Lower lobe of right lung (tissue), 2 donors: ENCODE measurements at places on chromosomes 6 and 20.
A peak's percentile ranks its signal among the peaks of the same experiment; 100 is the strongest.

GRCh38 chr6:170292407-170293158 lies 1.7 kb upstream of the DLL1 start:
- no peak for DNase-seq
- peak overlapping the region; percentile 8 for H3K4me3 ChIP-seq
- peaks cover 4% of the 10 kb centered on the region for H3K36me3 ChIP-seq
- H3K4me1 ChIP-seq: peaks cover 73% of the 10 kb centered on the region

DNA sequence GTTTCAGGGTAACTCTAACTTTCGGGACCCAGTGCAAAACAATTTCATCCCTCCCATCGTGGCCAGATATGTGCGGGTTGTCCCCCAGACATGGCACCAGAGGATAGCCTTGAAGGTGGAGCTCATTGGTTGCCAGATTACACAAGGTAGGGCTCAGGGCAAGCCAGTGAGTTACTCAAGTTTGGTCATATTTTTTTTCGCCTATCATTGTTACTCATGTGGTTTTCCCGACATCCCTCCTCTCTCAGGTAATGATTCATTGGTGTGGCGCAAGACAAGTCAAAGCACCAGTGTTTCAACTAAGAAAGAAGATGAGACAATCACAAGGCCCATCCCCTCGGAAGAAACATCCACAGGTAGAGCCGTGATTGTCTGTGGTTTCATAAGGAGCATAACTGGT lies 58.2 kb downstream of the DCBLD1 start:
- H3K27me3 ChIP-seq: no peaks in the 10 kb centered on the region
- no peak for DNase-seq
- H3K4me1 ChIP-seq: no peaks in the 10 kb centered on the region
- H3K36me3 ChIP-seq: peaks cover 70% of the 10 kb centered on the region
- no peak overlapping the region for H3K27ac ChIP-seq

DNA sequence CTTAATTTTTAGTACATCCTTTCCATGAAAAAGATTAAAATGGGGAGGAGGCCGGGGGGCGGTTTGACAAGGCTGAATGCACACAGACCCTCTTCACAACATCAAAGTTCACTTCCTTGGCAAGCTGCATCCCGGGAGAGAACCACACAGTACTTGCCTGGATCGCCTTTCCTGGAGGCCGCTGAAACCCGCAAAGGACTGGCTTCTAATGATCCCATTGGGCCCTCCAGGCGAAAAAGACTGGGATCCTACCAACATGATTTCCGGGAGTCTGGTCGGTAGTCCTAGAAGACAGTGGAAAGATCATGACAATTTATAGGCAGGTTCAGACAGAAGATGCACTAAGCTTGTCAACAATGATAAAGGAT lies 60.2 kb downstream of the RIPOR2 start:
- H3K27me3 ChIP-seq: no peaks in the 10 kb centered on the region
- H3K27ac ChIP-seq: no peak overlapping the region
- no peak overlapping the region for H3K4me3 ChIP-seq

- H3K4me1 ChIP-seq: no peaks in the 10 kb centered on the region
- H3K27ac ChIP-seq: no peak overlapping the region
- no peaks in the 10 kb centered on the region for H3K36me3 ChIP-seq
- H3K27me3 ChIP-seq: no peaks in the 10 kb centered on the region
- no peak overlapping the region for H3K4me3 ChIP-seq
Measured at GRCh38 chr6:20455251-20455940, 53.7 kb downstream of the E2F3 start.

DNA sequence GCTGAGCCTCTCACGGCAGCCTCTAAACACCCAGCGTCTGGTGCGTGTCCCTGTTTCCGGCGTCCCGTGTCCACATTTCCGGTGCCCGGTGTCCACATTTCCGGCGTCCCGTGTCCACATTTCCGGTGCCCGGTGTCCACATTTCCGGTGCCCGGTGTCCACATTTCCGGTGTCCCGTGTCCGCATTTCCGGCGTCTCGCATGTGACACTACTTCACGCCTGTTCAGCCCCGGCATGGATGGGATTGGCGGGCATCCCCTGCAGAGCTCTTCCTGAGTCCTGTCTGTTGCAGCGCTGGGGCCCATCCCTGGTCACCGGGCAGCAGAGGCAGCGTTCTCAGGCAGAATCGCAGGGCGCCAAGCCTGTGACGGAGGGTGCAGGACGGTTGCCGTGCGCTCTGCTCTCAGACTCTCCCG lies 3.2 kb downstream of the FRMD1 start:
- no peak for DNase-seq
- no peak overlapping the region for H3K4me3 ChIP-seq
- H3K27ac ChIP-seq: no peak overlapping the region
- no peaks in the 10 kb centered on the region for H3K27me3 ChIP-seq
- H3K4me1 ChIP-seq: no peaks in the 10 kb centered on the region
- no peaks in the 10 kb centered on the region for H3K36me3 ChIP-seq

DNA sequence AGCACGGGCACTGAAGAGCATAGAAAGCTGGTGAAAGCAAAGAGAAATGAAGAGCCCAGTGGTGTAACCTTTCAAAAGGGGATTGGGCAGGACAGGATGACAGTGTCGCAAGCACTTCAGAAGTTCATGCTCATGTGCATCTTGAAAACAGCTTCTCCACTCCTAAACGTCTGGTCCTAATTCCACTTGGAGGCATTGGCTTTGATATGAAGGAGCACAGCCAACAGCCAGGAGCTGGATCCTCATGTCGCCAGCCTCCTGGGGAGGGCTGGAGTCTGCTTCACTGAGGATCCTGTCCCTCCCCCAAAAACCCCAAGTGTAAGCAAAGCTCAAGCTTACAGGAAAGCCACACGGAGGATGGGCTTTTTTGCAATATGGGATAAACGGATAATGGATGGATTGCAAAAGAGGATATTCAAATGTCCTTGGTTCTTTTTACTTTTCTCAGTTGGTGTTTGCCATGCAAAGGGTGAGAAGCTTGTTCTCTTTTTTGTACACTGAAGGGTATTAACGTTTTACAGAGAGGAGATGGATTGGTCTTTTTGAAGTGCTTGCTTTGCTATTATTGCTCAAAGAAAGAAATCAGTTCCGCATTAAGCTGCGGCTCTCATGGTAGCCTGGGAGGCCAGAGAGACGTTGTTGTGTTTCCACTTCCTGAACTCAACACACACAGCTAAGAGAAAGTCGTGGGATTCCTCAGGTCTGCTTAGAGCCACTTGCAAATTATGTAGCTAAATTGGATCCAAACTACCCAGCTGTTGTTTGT lies 92.2 kb downstream of the SIM1 start:
- no peaks in the 10 kb centered on the region for H3K27me3 ChIP-seq
- no peak overlapping the region for H3K27ac ChIP-seq
- no peak for DNase-seq

- no peak for DNase-seq
- no peaks in the 10 kb centered on the region for H3K36me3 ChIP-seq
- no peak overlapping the region for H3K4me3 ChIP-seq
- no peaks in the 10 kb centered on the region for H3K4me1 ChIP-seq
- no peak overlapping the region for H3K27ac ChIP-seq
- no peaks in the 10 kb centered on the region for H3K27me3 ChIP-seq
Measured at GRCh38 chr6:50271266-50271665, 221.5 kb upstream of the DEFB112 start.

DNA sequence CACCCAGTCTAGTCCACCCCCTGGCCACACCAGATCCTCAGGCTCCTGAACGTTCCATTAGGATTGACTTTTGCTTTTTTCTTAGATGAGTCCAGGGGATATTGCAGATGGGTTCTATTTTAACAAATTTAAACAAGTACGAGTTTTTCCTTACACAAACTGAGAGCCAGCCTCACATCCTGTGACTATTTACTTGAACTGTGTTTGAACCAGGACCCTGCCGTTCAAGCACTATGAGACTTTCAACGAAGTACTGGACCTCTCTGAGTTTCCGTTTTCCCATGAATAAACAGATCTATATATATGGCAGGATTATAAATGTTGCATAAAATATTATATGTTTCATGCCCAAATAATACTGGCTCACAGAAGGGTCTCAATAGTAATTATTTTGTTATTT lies 1.4 kb upstream of the METTL24 start:
- peaks cover 26% of the 10 kb centered on the region for H3K27me3 ChIP-seq
- no peak overlapping the region for H3K27ac ChIP-seq
- H3K4me3 ChIP-seq: no peak overlapping the region
- no peak for DNase-seq
- peaks cover 5% of the 10 kb centered on the region for H3K4me1 ChIP-seq

DNA sequence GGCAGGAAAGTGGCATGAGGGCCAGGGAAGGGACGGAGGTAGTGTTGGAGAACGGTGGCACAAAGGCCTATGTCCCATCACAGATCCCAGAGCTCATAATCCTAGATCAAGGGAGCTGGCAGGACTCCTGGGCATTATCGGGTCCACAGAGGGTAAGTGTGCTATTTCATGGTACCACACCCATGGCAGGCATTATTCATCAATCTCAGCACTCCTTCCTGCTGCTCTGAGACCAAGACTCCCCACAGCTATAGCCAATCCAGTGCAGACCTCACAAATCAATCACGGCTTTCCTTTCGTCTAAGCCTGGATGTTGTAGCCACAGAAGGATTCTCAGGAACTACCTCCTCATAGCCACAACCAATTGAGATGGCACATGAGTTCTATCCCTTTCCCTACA lies 187.9 kb downstream of the PREX1 start:
- no peak for DNase-seq
- no peaks in the 10 kb centered on the region for H3K4me1 ChIP-seq
- no peak overlapping the region for H3K27ac ChIP-seq
- H3K36me3 ChIP-seq: peaks cover 86% of the 10 kb centered on the region

DNA sequence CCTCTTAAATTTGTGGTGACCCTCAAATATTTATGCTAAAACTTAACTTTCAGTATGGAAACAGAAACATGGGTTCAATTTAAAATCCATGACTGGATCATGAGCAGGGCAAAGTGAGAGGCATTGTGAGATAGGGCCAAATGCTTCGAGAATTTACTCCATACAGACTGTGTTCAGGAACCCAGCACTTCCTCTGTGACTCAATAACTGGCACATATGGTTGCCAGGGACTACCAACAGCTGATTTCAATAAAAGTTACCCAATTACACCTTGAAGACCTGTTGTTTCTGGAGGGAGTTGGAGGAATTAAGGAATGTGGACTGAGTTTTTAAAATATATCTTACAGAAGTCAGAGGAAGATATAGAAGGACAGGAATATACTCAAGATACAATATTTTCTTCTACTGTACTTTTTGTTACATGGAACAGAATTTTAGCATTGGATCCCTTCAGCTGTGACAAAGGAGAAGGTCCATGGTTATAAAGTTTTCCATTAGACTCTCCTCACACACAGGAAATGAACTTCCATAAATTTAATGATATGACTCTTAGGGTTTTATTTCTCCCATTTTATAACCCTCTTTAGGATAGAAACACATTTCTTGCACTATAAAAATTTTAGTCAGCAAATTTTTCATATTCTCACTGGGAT lies 258.5 kb downstream of the KHDC1L start:
- no peaks in the 10 kb centered on the region for H3K27me3 ChIP-seq
- no peak for DNase-seq
- H3K4me1 ChIP-seq: no peaks in the 10 kb centered on the region
- H3K36me3 ChIP-seq: no peaks in the 10 kb centered on the region
- no peak overlapping the region for H3K27ac ChIP-seq

- H3K4me3 ChIP-seq: no peak overlapping the region
- peak overlapping the region; percentile 62 for H3K27ac ChIP-seq
- no peak for DNase-seq
- H3K36me3 ChIP-seq: no peaks in the 10 kb centered on the region
Measured at GRCh38 chr6:149140910-149141290, 176.6 kb upstream of the TAB2 start.

- H3K36me3 ChIP-seq: peaks cover 23% of the 10 kb centered on the region
- H3K4me1 ChIP-seq: peaks cover 18% of the 10 kb centered on the region
- peak within 1 kb of the TSS; percentile 78 for H3K4me3 ChIP-seq
- H3K27ac ChIP-seq: peak within 1 kb of the TSS; percentile 88
- DNase-seq: peak; percentile 96
Measured at GRCh38 chr6:112087136-112087911, at the start of the genes FAM229B and TUBE1. TSS of gene FAM229B (plus strand) at chr6:112087591. CDS start at chr6:112099284, 11,693 bp downstream. TSS of gene TUBE1 (minus strand) at chr6:112087482. CDS start at chr6:112087434, 48 bp downstream.

DNA sequence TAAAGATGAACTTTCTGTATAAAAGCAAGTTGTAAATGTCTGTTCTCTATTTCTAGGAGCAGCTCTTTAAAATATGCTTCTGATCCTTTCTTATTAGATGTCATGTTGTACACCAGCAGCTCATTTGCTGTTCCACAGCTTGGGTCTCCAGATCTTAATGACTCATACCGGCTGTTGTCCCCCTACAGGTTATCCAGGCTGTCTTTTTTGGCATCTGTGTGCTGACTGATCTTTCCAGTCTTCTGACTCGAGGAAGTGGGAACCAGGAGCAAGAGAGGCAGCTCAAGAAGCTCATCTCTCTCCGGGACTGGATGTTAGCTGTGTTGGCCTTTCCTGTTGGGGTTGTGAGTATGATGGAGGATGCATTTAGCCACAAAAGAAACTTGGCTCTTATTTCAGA lies 76.0 kb downstream of the AIG1 start:
- peaks cover 9% of the 10 kb centered on the region for H3K36me3 ChIP-seq
- no peak for DNase-seq
- H3K27ac ChIP-seq: no peak overlapping the region
- no peaks in the 10 kb centered on the region for H3K4me1 ChIP-seq
- H3K27me3 ChIP-seq: no peaks in the 10 kb centered on the region

- no peak for DNase-seq
- no peaks in the 10 kb centered on the region for H3K27me3 ChIP-seq
- H3K4me3 ChIP-seq: no peak overlapping the region
- H3K36me3 ChIP-seq: no peaks in the 10 kb centered on the region
- no peaks in the 10 kb centered on the region for H3K4me1 ChIP-seq
Measured at GRCh38 chr6:43738267-43738676, 31.7 kb upstream of the VEGFA start.

GRCh38 chr6:72367439-72367838 lies 254.4 kb upstream of the KCNQ5 start:
- no peaks in the 10 kb centered on the region for H3K36me3 ChIP-seq
- no peaks in the 10 kb centered on the region for H3K27me3 ChIP-seq
- H3K27ac ChIP-seq: no peak overlapping the region
- H3K4me1 ChIP-seq: no peaks in the 10 kb centered on the region
- no peak overlapping the region for H3K4me3 ChIP-seq

DNA sequence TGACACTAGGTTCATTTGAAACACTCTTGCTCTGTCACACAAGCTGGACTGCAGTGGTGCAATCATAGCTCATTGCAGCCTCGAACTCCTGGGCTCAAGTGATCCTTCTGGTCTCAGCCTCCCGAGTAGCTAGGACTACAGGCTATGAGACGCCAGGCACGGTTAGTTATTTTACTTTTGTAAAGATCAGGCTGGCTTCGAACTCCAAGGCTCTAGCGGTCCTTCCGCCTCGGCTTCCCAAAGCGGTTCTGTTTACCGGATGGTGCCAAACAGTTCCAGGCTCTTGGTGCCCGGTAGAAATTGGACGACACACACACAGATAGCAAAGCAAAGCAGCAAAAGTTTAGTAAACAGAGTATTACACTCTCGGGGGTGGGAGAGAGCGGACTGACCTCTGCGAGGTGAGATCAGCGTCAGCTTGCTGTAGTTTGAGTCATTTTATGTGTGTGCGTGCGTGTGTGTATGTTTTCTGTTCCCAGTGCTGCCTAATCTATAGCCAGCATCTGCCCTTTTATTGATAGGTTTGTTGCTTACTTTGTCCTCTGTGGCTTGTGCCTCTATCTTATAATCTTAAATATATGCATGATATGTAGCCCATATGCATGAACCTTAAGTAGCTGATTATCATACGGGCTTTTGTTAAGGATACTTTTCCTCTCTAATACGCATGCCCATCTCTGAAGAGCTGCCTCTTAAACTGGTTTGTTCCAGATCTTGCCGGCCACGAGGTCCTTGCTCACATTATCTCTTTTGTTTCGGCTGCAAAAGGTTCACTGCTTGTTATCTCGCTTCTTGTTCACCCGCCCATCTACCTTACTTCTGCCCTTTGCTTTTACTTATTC lies 75.2 kb downstream of the OR2B2 start:
- H3K36me3 ChIP-seq: no peaks in the 10 kb centered on the region
- peak; percentile 52 for DNase-seq
- H3K27ac ChIP-seq: peak overlapping the region; percentile 98
- no peaks in the 10 kb centered on the region for H3K27me3 ChIP-seq
